ENCODE measurements at places on chromosomes 1 and 21.
A peak's percentile ranks its signal among the peaks of the same experiment; 100 is the strongest.

DNA sequence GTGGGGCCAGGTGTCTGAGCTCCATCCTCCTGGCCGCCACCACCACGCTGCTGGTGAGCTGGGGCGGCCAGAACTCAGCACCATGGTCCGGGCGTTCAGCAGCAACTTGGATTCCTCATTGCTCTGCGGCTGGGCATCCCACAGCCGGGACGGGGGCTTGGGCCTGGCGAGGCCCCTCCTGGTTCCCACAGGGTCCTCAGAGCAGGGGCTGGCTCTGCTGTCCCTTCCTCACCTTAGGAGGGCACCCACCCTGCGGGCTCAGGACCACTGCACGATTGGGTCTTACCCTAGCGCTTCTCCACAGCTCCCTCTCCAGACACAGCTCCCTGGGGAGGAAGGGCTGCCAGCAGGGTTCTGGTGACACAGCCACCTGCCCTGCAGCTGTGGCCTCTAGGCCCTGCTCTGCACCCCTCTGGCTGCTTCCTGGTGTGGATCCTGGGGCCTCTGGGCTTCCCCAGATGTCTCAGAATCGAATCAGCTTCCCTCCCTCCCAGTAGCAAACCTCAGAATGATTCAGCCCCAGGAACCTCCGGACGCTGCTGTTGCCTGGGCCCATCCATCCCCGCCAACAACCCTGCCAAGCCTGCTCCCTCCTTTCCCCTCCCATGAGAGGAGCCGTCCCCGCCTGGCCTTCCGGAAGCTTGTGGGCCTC is 25.0 kb downstream of the CRYAA start:
- peak; percentile 50 for DNase-seq

- DNase-seq = no peak
These were observed 51.7 kb downstream of the SKI start for GRCh38 chr1:2279817-2280216.

DNA sequence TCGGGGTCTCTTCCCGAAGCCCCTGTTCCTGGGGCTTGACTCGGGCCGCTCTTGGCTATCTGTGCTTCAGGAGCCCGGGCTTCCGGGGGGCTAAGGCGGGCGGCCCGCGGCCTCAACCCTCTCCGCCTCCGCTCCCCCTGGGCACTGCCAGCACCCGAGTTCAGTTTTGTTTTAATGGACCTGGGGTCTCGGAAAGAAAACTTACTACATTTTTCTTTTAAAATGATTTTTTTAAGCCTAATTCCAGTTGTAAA is 158.7 kb downstream of the RUNX1 start:
- no peak for DNase-seq

DNA sequence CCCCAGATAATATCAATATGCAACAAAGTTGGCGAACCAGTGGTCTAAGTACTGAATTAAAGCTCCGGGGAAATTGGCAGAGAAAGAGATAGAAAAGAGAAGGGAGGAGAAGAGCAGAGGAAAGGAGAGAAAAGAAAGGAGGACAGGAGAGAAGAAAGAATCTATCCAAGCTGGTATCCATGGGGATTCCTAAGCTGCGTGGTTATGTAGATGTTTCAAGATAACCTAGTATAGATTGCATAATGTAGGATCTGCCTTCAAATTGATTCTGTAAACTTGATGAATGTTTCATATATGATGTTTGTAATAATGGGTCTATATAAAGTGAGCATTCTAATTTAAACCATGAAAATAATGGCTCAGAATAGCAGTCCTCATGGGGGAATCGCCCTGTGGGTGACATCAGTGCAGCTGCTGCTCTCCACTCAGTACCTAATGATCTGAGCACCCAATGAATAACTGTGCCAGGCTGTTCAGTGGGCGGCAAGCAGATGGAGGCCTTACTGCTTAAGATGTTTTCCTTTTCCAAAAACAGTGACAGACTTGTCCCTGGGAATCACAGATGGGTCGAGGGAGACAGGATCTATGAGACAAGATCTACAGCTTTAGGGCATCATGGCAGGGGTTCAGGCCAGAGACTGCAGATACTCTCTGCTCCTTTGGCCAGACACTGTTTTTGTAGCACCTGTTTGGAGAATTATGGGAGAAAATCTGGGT is 78.0 kb downstream of the LAMC2 start:
- DNase-seq = no peak

GRCh38 chr1:164771041-164771618 is 212.1 kb downstream of the PBX1 start:
- DNase-seq = no peak

- DNase-seq = no peak
These were observed 11.6 kb upstream of the S100A7A start for GRCh38 chr1:153404768-153405167.

GRCh38 chr1:52216907-52217458 is 75.1 kb downstream of the ZFYVE9 start:
- DNase-seq = no peak

DNA sequence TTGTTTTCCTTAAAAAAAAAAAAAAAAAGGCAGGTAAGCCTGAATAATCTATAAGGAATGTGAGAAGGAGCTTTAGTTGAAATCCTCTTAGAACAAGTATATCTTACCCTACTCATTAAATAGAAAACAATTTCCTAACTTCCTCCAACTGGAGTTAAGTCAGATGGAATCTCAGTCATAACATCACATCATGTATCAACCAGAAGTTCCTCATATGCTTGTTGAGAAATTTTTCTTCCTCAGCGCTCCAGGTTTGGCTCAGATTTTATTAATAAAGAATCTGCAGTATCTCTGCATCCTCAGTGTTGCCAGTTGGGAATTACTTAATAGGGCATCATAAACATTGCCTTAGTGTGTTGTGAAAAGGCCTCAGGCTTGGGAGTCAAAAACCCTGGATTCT is 37.6 kb downstream of the DUSP10 start:
- no peak for DNase-seq

GRCh38 chr1:6700853-6701436 is 671 bp downstream of the DNAJC11 start:
- DNase-seq = no peak

GRCh38 chr1:165287781-165288180 is 68.7 kb downstream of the LMX1A start:
- no peak for DNase-seq

DNA sequence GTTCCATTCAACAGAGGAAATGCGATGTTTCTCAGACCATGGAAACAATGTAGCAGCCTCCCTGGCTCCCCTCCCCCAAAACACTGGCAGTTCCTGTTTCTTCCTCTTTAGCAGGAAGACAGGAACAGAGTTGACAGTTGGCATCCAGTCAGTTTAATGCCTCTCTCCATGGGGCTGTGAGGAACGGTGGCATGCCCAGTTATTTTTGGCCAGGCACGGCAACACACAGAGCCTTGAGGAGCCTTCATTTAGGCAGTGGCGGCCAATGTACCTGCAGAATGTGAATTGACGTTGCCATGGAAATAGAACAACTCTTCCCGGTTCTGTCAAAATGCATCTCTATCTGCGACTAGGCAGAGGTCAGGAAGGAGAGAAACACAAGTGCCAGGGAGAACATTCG is 330.6 kb downstream of the DSCAM start:
- DNase-seq = peak; percentile 50

GRCh38 chr1:196680107-196680506 is 28.3 kb downstream of the CFH start:
- no peak for DNase-seq

- no peak for DNase-seq
These were observed 46.9 kb downstream of the HLX start for GRCh38 chr1:220926146-220926545.

- no peak for DNase-seq
These were observed 85.3 kb upstream of the ADGRL2 start for GRCh38 chr1:81715391-81715790.

DNA sequence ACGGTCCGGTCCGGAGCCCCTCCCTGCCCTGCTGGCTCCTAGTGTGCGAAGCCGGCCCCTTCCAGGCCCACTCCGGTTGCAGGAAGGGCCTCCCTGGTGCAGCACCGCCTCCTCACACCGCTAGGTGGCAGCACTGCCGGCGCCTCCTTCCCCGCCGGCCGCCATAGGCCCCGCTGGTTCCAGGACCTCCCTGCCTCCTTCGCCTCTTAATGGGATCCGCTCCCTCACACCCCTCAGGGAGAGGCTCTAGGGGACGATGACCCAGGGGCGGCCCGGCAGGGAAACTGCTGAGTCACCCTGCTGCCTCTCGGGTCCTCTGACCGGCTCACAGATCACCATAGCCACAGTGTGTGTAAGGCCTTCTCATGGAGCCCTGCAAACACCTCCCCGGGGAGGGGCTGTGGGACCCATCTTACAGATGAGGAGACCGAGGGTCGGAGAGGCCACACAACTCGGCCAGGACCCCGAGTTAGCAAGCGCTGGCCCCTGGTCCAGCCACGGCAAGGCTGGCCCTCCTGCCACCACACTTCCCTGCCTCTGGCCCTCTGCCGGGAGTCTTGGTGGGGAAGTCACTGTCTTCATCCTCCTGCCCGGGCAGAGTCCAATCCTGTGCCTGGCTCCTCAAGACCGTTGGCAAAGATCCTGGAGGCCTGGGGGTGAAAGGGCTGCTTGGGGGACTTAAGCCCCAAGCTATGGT is 1.6 kb upstream of the AJAP1 start:
- DNase-seq = peak; percentile 74

DNA sequence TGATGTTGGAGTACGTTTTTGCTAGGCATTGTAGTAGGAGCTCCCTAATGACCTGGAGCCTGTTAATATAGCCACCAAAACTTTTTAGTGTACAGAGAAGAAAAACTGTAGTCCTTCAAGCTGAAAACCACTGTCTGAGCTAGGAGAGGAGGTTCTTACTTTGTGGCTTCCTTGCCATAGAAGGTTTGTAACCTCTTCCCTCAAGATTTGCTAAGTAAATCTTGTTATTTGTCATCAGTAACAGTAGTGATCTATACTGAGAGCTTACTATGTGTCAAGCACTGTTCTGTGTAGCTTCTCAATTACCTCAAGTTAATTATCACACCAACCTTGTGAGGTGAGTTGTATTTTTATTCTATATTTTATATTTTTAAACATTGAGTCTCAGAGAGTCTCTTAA is 21.2 kb upstream of the LRRC8C start:
- no peak for DNase-seq

- no peak for DNase-seq
These were observed 3.0 kb downstream of the GLUL start for GRCh38 chr1:182388392-182389134.

DNA sequence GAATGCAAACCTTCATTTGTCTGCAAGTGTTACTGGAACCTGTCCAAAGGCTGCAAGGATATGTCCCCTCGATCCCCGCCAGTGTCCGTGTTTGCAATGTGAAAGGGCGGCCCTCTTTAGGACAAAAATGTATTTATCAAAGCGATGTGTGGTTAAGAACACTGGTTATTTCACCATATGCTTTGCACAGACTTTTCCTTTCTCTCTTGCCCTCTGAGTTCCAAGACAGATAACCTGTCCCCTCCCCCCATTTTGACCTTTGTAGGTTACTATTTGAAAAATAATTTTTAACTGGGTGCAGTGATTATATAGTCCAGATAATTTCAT is 1.8 kb downstream of the CHRM3 start:
- DNase-seq = no peak

GRCh38 chr1:108034396-108034795 is 69.4 kb upstream of the VAV3 start:
- no peak for DNase-seq

DNA sequence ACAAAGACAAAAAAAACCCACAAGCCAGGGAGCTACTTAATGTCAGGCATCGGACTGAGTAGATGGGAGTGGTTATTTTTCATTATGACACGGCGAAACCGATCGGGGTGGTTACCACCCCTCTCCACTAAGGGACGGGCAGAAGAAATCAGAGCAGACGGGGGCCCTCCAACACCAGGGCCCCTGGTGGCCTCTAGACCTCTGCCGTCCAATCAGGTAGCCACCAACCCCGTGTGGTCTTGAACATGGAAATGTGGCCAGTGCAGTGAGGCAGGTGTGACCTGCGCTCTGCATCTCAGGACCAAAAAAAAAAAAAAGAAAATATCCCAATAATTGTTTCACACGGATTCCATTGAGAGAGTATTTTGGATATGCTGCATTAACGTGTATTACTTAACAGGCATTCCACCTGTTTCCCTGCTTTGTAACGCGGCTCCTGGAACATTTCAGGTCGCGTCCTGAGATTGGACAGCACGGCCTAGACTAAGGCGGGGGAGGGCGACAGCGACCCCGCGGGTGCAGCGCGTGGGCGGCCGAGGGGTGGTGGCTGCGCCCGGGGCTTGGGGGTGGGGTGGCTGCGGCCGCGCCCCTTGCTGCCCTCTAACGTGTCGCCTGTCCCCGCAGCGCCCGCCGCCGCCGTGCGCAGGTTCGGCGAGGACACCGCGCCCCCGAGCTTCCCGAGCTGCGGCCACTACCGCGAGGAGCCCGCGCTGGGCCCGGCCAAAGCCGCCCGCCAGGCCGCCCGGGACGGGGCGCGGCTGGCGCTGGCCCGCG is 48.3 kb downstream of the SIM2 start:
- DNase-seq = no peak

- DNase-seq = no peak
These were observed 54.6 kb downstream of the NTNG1 start for GRCh38 chr1:107195476-107195875.

DNA sequence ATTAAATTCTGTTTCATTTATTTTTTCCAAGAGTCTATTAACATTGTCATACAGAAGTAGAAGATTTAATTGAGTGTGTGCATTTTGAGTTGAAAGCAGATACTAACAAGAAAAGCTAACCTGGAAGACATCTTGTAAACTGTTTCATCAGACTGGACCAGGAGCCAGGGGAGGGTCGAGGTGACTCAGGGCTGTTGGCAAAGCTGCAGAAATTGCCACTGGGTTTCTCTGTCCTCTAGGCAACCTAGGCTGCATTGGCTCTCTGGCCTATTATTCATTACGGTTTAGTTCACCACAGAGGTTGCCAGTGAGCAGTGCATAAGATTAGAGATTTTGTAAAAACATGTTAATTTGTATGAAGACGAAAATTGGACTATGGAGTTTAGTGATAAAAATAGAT is 27.5 kb downstream of the ERG start:
- DNase-seq = no peak

DNA sequence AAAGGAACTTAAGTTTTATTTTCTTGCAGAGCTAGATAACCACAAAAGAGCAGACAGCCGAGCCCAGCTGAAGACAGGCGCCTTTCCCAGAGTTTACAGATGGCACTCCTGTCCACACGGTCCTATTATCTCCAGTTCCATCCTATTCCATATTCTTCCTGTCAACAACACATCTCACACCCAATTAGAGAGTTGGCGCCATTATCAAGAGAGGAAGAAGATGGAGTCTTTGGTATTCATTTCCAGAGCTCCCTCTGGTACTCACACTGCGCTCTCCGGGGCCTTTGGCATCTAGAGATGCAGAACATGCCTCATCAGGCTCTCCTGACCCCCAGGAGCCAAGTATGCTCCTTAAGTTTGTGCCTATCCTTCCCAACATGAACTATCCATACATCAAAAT is 43.3 kb upstream of the SIPA1L2 start:
- DNase-seq = no peak

DNA sequence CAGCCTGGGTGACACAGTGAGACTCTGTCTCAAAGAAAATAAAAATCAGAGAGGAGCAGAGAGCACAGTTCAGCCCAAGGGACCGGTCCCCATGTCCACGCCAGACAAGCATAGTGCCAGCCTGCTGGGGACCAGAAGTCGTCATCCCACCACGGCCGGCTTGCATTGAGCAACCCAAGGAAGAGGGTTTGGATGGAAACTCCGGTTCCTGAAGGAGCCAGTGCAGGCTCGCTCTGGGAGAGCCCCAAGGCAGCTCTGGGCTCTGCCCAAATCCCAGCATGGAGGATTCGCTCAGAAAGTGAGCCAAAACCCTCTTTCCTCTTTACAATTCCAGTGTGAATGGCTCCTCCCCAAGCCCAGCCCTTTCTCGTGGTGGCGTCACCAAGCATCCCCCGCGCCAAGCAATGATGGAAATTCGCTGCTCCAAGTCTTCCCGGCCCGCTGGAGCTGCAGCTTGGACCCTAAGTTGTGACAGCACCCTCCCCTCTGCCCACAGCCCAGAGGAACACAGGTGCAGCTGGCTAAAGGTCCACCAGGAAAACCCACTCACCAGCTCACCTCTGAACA is 64.1 kb upstream of the SLC25A33 start:
- DNase-seq = no peak

All from right forelimb (tissue), 1 donor.